ENCODE measurements at places on chromosomes 16 and 17.
A peak's percentile ranks its signal among the peaks of the same experiment; 100 is the strongest.

DNA sequence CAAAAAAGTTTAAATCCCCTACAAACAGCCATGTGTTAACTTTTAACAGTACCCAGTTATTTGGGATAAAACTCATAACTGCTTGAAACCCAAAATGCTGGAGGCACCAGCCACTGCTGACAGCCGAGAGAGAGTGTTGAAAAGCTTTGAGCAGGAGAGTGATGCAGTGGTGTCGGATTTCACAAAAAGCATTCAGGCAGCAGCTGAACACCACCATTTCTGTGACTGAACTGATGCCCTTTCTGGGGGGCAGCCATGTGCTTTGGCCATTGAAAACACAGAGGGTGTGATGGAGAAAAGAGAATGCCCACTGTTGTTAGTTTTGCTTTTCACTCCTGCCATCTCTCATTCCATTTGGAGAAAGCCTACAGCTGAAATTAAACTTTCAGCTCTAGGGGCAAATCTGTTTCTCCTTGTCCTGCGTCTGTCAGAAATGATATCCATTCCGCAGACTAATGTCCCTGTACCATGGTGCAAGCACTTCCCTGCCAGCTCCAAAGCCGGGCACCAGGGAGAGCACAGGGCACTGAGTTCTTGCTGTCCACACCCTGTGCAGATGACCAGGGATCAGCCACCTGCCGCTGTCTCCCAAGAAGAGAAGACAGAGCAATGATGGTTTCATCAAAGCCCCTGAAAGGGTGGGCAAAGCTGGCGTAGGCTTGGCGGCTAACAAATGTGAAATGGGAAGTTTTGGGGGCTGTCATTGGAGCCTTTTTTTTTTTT is 16.6 kb upstream of the MLYCD start:
- DNase-seq = no peak

DNA sequence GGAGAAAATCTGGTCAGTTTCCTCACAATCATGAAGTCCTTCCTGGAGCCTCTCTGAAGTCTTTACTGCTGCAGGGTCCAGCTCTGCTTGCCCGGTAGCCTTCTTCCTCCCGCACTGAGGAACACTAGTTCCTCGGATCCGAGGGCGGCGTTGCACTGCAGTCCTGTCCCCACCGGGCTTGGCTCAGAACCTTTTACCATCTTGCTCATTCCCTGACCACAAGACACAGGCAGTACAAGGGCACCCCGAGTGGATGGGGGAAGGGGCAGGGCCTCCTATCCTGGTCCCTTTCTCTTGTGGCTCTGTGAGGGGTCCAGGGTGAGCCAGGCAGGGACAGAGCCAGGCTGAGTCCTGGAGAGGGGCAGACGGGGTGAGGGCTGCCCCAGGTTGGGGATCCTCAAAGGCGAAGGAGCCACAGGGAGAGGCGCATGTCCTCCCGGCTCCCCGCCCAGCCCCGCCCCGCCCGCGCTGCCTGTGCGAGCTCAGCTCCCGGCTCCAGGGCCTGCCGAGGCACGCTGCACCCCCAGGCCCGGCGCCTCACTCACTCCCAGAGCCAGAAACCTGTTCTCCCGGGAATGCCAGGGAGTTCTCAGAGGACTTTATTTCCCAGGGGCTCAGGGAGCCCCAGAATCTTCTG is 1.5 kb downstream of the FOXN1 start:
- DNase-seq = no peak

GRCh38 chr16:76656994-76657393 is 379.8 kb downstream of the CNTNAP4 start:
- DNase-seq = no peak

DNA sequence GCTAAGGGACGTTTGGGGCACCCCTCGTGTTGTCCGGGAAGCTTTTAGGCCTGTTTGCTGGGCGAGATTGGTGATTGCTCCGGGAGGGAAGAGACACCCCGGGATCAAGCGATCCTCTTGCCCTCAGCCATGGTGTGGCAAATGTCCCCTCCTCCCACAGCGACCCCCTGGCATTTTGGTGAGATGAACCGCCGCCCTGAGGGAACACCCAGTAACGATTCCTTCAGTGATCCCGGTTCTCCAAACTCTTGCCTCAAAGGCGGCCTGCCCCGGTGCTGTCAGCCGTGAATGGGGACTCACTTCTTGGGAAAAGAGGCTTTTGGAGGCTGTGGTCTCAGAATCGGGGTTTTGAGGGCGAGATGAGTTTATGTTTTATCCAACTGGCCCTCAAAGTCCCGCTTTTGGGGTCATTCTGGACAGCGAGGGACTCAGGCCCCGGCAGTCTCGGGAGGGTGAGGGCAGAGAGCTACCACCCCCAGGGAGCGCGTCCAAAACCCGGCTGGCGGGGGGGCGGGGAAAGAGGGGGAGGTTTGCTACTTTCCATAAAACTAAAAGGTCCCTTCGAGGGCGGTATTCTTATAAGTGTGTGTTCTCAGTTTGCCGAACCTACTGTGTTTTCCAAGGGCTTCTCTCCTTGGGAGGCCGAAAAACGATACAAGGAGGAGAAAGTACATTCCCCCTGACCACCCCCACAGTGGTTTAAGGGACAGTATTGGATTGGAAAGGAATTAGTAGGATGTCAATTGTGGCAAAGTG is 232.7 kb downstream of the MRTFB start:
- DNase-seq = peak; percentile 45

DNA sequence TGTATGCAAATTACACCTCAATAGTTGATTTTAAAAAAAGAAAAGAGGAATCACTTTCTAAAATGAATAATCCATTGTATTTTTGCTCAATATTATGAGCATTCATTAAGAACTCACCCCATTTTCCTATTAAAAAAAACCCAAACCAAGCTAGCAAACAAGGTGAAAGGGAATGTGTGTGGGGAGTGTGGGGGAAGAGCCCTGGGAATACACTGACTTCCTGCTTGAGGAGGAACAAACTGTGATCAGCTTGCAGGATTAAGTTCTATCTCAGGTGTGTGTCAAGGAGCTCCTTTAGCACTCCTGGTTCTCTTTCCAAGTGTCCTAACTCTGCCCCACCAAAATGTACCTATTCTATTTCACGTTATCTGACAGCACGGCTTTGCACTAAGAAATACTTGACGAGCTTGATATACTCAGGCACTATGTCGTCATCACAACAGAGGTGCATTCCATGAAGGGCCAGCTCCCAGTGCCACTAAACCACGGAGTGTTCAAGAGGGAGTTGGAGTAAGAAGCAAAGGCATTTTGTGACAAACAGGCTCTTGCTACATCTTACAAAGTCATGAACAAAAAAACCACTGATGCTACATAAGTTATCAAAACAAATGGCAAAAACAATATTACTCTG is 73.2 kb downstream of the MYH10 start:
- no peak for DNase-seq

- DNase-seq = no peak
These were observed 24.9 kb downstream of the USP31 start for GRCh38 chr16:23124315-23124714.

DNA sequence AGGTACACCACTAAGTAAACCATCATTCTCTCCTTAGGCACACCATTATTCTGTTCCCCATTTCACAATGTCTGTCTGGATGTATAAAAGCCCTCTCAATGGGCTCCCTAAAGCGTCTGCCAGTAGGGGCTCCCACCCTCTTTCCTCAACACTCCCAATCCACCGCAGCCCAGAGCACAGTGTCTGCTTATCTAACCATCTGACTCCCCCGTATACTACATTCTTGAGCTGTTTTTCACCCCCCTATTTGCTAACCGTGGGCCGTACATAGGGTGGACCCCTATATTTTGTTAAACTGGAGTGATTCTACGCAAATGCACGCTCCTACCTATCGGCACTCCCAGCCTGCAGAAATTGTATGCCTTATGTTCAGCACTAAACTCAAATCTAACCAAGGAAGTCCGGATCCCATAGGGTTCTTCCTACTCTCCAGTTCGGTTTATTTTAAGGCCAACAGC is 685 bp upstream of the PSMD3 start:
- DNase-seq = no peak

DNA sequence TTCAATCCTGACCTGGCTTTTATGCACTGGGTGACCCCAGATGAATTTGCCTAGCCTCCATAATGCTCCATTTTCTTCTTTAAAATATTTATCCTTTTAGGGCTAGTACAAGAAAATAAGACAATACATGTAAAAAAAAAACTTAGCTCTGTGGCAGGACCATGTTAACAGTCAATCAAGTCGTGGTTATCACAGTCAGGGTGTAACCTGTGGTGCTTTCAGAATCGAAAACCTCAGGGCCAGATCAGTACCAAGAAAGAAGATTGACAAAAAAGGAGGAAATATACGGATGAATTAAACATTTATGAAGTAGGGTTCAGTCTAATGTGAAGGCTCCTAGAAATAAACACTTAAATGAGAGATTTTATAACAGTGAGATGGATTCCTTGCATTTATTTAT is 347.2 kb upstream of the MAF start:
- no peak for DNase-seq

GRCh38 chr16:50697881-50698767 is 4.7 kb downstream of the NOD2 start:
- no peak for DNase-seq

DNA sequence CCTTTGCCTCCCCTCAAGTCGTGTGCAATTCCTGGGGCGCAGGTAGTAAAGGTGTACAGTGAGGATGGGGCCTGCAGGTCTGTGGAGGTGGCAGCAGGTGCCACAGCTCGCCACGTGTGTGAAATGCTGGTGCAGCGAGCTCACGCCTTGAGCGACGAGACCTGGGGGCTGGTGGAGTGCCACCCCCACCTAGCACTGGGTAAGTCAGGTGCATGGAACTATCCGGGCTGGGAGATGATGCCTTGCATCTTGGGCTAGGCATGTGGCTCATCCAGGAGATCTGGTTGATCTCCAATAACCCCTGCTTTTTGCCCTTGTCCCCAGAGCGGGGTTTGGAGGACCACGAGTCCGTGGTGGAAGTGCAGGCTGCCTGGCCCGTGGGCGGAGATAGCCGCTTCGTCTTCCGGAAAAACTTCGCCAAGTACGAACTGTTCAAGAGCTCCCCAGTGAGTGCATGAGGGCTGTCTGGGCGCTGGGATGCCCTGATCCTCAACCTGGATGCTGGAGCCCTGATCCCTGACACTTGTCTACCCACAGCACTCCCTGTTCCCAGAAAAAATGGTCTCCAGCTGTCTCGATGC is 5.2 kb downstream of the GRB7 start:
- no peak for DNase-seq

- DNase-seq = peak; percentile 52
These were observed 4.2 kb upstream of the MXRA7 start for GRCh38 chr17:76714822-76715495.

- no peak for DNase-seq
These were observed 9.6 kb downstream of the GALK1 start for GRCh38 chr17:75755205-75755901.

DNA sequence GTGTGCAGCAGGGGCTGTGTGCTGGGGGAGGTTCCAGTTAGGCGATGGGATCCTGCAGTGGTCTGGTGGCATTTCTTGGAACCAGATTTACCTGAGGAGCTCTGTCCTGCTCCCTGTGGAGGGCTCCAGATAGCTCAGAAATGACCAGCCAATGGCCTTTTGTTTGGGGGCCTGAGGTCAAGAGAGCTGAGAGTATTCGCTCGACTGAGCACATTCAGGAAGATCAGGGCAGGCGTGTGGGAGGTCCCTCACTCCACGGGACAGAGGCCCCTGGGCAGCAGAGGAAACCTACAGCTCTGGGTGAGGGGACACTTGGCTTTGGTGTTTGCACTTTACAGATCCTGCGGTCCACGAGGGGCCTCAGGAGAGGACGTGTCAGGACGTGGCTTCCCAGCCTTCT is 18.2 kb downstream of the DEF8 start:
- DNase-seq = peak; percentile 28

- DNase-seq = peak; percentile 64
These were observed 48.7 kb upstream of the AMZ2 start for GRCh38 chr17:68198931-68199836.

GRCh38 chr16:89700649-89701424 is 668 bp downstream of the SPATA2L start:
- peak; percentile 75 for DNase-seq

- no peak for DNase-seq
These were observed 11.8 kb upstream of the CIBAR2 start for GRCh38 chr16:85123891-85124635.
